Right atrium auricular region (tissue), 2 donors: ENCODE measurements at places on chromosomes 3 and 15. TPM values are rescaled to one million over a fixed set of nuclear protein-coding genes. Genes with fewer than 3 reads are reported as not detected.
A peak's percentile ranks its signal among the peaks of the same experiment; 100 is the strongest.

DNA sequence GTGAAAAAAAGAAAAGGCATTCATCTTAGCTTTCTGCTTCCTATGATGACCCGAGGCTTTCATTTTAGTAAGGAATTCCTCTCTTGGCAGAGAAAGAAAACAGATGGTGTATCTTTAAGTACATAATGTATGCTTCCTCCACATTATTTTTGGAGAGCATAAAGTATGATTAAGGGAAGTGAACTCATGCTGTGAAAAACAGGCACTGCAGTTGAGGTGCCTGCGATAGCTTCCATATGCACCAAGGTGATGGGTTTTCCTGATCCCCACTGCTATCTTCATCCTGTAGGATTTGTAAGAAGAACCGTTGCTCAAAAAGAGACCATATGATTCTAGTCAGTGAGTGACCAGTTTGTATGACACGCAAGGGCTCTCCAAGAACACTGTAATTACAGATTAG is 411.5 kb upstream of the MCTP2 start:
- no peak overlapping the region for H3K27ac ChIP-seq
- no peaks in the 10 kb centered on the region for H3K27me3 ChIP-seq
- no peak for DNase-seq
- H3K4me1 ChIP-seq: no peaks in the 10 kb centered on the region
- no peak overlapping the region for H3K4me3 ChIP-seq

DNA sequence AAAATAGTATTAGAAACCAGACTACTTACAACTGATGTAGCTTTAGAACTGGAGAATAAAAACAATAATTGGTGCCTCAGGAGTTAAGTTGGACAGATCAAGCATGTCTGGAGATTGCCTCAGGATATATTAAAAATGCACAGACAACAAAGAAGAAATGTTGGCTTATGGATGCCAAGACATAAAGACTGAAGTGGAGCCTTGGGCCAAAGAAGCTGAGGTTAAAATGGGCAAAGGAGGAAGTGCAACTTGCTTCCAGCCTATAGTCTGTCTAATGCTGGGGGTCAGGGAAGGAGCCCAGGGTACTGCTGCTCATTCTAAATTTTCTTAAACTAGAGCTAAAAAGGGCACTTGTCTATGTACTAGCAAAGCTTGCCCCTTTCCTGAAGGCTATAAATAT is 77.5 kb downstream of the ESYT3 start:
- H3K27ac ChIP-seq: no peak overlapping the region
- no peaks in the 10 kb centered on the region for H3K27me3 ChIP-seq
- no peaks in the 10 kb centered on the region for H3K4me1 ChIP-seq
- no peak for DNase-seq

- DNase-seq: no peak
- H3K27me3 ChIP-seq: no peaks in the 10 kb centered on the region
- no peaks in the 10 kb centered on the region for H3K4me1 ChIP-seq
- no peak overlapping the region for H3K27ac ChIP-seq
Observed at GRCh38 chr15:81852411-81853149, 193.2 kb downstream of the MEX3B start.

DNA sequence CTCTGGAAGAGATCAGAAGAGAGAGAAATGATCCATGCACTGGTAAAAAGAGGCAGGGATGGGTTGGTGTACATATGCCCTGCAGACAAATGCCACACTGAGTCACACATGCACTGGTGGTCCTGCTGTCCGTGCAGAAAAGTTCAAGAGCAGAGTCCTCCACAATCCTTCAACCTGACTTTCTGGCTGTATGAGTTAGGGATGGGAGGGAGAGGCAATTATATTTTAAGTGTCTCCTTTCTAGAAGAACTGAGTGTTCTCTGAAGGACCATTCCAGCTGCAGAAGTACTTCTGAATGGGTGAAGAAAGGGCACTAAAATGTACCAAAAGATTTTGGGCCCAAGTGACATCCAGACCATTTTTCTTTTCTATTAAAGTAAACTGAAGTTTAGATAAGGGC is 26.4 kb downstream of the TMEM39A start:
- H3K27ac ChIP-seq: no peak overlapping the region
- H3K36me3 ChIP-seq: peaks cover 70% of the 10 kb centered on the region
- H3K27me3 ChIP-seq: no peaks in the 10 kb centered on the region
- DNase-seq: no peak
- no peaks in the 10 kb centered on the region for H3K4me1 ChIP-seq

- no peak for DNase-seq
- no peaks in the 10 kb centered on the region for H3K27me3 ChIP-seq
- H3K27ac ChIP-seq: no peak overlapping the region
Observed at GRCh38 chr3:98242155-98242554, 21.9 kb upstream of the OR5H6 start.

DNA sequence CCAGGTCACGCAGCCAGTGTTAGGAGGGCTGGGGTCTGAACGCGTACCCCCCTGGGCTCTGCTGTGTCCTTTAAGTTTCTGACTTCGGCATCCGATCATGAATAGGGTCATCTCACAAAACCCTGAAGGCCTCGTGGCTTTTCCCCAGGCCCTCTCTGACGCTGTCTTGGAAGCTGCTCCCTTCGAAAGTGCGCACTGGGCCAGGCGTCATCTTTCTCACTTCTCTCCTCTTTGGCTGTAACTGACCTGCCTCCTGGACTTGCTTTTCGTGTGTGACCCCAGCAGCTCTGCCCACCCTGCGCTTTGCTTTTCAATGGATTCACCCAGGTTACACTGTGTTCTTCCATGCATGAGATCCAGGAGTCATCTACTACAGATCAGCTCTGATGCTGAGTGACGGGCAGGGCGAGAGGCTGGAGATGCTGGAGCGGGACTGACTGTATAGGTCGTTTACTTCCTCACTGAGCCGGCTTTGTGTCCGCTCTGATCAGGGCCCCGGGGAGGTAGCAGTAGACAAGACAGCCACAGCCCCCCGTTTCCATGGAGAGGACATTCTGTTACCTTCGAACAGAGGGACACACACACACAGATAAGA is 45.0 kb upstream of the PCSK6 start:
- H3K27me3 ChIP-seq: no peaks in the 10 kb centered on the region
- peak; percentile 42 for DNase-seq
- no peaks in the 10 kb centered on the region for H3K36me3 ChIP-seq
- H3K4me3 ChIP-seq: no peak overlapping the region

DNA sequence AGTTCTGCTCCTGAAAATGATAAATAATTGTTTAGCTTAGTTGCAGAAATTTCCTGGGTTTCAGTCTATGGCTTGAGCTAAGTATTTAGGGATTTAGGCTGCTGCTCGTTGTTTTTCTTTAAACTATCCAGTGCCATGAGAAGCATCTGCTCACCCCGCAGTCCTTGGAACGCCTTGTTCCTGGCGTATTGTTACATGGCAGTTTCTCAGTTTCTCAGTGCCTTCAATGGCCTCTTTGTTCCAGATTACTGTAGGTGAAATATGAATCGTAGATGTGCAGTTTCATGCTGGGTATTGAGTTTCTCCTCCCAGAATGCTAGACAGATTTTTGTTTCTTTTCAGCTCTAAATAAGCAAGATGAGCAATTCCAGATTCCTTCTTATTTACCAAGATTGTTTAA is 269.5 kb upstream of the GBE1 start:
- DNase-seq: no peak
- no peaks in the 10 kb centered on the region for H3K27me3 ChIP-seq
- no peak overlapping the region for H3K4me3 ChIP-seq
- H3K27ac ChIP-seq: no peak overlapping the region

DNA sequence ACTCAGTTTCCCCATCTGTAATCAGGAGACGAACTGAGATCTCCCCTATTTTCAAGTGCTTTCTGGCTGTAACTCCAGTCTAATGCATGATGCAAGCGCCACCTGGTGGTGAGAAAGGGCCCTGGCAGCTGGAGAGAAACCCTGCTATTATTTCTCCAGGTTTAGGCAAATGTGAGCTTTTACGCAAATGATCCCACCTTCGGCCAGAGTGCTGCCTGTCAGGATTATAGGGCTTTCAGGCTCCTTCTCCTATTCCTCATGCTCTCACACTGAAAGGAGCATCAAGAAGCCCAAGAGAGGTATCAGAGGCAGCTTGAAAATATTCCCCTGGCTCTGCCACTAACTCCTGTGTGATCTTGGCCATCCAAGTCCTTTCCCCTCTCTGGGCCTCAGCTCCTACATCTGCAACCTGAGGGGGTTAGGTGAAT is 93.9 kb upstream of the RASGRF1 start:
- H3K4me3 ChIP-seq: no peak overlapping the region
- DNase-seq: peak; percentile 84
- no peak overlapping the region for H3K27ac ChIP-seq

- no peak overlapping the region for H3K4me3 ChIP-seq
- H3K27ac ChIP-seq: no peak overlapping the region
- no peak for DNase-seq
- H3K27me3 ChIP-seq: no peaks in the 10 kb centered on the region
- H3K4me1 ChIP-seq: no peaks in the 10 kb centered on the region
- no peaks in the 10 kb centered on the region for H3K36me3 ChIP-seq
Observed at GRCh38 chr3:195829897-195830254, 18.1 kb upstream of the MUC4 start.

Gene CTXND1
- 0.59 TPM for total RNA-seq

Gene RAD51
- not detected for total RNA-seq

Gene GOLGA6L6
- not detected for total RNA-seq

Gene WDR48
- 17.1 TPM for total RNA-seq
